ENCODE measurements at places on chromosomes 16 and 17.

DNA sequence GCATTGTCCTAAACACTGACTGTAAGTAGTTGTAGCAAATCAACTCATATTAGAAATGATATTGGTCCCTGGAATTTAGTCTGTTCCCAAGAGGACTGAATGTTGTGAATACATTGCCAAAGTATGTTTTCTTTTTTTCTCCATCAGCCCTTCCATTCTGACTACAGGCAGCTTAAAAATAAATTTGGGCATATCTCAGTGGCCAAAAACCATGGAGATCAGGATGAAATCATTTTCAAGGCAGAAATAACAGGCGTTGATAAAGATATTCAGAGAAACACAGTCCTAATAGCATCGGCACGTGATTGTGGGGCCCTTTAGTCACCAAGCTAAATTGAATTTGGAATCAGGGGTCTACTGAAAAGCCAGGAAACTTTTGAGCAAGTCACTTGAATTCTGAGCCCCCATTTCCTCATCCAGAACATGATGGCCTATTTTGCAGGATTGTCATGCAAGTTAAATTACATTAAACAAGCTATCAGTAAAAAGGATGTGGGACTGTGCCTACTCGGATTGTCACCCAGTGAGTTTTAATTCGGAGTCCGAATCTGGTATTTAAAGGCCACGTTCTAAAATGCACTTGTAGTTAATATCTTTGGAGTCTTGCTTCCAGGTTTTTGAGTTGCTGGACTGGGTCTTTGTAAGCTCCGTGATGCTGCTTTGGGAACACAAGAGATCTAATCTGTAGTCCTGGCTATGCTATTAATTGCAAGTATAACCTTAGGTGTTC, 17.1 kb downstream of the HLF start:
- DNase-seq = no peak

DNA sequence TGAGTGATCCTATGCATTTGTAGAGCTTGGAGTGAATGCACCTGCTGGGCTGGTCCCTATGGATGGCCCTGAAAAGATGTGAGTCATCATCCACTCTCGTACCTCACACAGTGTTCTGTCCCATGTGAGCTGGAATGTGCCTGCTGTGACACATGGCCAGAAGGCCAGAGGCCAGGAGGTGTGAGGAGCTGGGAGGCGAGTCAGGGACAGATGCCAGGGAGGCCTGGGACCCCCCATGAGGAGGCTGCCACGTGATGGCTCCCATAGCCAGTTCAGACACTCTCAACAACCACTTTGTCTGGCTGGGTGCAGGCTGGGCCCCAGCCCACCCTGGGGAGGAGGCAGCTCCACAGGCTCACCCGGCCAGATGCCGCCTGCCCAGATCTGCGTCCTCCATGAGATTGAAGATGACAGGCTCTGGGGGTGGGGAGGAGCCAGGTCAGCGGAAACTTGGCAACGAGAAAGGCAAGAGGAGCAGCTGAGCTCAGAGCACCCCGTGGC, 168.8 kb downstream of the C16orf78 start:
- no peak for DNase-seq

DNA sequence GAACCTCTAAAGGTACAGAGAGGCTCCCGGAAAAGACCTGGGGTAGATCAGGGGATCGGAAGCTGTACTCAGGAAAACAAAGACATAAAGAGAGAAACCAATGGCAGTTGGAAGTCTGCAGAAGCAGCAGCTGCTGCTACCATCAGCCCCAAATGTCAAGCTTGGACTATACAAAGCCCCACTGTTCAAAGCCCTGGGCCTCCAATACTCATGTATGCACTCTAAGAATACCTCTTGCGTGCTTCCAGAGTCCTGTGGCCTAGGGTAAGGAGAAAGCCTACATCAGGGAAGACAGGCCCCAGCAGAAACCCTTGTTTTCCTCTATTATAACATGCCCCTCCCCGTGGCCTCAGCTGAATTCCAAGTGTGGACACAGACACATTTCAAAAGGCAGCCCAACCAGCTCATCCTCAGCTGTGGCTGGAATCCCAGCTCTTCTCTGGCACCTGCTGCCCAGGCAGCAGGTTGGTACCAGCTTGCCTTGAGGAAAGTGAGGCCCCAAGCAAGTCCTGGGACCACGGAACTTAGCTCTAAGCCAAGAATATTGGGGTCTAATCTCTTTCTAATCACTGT, 19.3 kb upstream of the MTMR4 start:
- no peak for DNase-seq

DNA sequence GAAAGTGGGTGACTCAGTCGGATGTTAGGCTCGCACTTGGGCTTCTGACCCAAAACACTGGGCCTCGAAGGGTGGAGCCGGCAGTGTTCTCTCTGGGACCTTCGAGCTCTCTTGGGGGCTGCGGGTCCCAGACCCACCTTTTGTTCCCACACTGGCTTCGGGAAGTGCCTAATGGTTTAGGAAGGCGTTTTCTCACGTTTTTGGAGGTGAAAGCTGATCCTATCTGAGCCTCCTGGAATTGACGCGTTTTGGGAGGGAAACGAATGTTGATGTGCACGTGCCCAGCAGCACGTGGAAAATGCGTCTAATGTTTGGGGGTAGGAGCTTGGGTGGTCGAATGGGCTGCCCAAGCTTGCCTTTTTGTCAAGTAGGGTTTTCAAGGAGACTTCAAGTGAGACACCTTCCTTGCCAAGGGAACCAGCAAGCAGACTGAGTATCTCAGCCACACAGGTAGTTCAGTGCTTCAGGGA, 666 bp downstream of the HGS start:
- DNase-seq = peak; percentile 37

- DNase-seq = no peak
These were observed 4.8 kb downstream of the TNP2 start for GRCh38 chr16:11264155-11264832.

GRCh38 chr16:270381-271255, 5.1 kb downstream of the RGS11 start:
- DNase-seq = no peak

- no peak for DNase-seq
These were observed 247.4 kb downstream of the SOX9 start for GRCh38 chr17:72368191-72368590.

- DNase-seq = peak; percentile 6
These were observed 304.4 kb downstream of the HS3ST3B1 start for GRCh38 chr17:14605267-14605599.
